GDM1 (cell line): ENCODE measurements at places on chromosomes 3 and 15.
A peak's percentile ranks its signal among the peaks of the same experiment; 100 is the strongest.

DNA sequence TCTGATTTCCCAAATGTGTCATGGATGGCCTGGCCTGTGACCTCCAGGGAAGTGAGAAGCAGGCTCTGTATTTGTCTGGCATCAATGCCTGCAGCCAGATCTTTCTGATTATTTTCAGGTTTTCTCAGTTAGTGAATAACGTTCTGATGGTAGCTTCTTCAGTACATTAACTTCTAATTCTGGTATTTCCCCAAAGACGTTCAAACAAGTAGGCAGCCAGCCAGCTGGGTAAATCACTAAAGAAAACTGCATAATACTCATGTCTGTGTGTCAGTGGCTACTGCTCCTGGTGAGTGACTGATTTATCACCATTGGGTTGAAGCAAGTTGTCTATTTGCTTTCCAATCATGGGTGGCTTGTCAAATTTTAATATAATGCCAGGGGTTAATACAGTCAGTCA lies 162.6 kb upstream of the PFN2 start:
- DNase-seq, result no peak

DNA sequence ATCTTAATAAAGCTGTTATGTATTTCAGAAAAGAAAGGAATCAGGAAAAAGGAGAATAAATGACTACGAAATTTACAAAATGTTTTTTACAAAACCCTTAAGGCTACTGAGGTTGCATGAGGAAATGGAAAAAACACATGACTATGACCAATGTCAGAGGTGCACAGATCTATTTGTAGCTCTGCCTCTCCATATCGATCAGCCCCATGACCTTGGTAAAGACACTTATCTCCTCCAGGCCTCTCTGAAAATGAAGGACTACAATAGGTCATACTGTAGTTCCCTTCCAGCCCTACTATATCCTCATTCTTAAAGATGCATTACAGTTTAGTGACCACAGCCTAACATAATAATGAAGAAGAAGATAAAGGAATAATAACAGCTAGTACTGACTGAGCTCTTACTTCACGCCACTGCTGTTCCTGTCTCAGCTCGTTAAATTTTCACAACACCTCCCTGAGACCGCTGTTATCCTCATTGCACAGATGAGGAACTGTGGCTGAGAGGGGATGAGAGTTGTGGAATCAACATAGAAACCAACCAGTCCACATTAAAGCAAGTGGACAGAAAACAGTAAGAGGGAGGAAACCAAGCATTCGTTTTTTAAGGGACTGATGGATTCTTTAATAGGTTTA lies 163.2 kb downstream of the MAGI1 start:
- no peak for DNase-seq

DNA sequence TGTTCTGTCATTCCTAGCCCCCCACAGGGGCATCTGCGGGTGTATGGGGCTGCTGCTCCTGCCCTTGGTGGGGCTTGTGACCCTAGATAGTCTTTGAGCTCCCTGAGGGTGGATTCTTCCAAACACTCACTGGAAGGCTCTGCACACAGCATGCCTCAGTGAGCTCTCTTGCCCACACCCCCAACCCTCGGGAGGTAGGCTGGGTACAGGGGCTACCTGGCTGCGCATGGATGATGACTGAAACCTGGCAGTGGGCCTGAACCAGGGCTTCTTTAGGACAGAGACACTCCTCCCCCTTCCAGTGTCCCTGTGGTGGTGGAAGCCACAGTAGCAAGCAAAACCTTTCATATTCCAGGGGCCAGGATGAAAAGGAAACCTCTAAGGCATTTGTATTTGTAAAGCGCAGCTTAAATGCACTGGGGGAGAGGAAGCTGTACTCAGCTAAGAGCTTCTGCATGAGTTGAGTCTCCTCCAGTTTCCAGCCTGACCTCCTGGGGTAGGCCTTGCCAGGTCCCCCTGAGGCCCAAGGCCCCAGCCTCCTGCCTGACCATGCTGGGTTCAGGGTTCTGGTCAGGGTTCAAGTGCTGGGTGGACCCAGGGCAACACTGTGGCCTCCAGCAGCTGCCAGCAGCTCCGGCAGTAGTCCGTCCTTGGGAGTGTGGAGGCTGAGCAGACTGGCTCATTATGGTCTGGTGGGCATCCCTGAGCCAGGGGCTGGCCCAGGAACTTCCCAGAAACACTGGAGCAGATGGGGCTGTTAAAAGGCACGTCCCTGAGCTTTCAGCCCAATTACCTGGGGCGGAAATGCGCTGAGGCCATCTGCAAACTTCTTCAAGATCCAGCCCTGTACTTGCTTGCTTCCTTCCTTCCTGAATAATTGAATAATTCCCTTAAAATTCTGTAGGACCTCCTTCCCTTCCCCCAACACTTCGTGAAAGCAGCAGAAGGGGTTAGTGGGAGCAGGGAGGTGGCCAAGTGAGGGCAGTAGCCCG lies 89.7 kb downstream of the HMG20A start:
- DNase-seq, result no peak

GRCh38 chr15:95298729-95299128 lies 1031.8 kb upstream of the NR2F2 start:
- no peak for DNase-seq

DNA sequence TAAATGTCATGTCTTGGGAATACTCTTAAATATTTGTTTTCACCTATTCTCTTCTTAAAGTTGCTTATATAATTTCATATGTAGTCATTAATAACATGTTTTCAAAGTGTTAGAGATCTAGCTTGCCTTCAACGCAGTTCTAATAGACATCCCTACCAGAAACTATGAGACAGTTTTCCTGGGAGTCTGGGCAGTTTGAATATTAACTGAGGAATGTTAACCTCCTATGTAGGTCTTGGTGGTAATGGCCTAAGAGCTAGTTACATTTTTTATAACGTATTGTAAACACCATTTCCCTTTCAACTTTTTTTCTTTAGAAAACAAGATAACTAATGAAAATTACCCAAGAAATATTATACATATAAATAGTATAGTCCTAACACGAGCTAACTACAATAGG lies 328.2 kb downstream of the TIGIT start:
- DNase-seq, result no peak

DNA sequence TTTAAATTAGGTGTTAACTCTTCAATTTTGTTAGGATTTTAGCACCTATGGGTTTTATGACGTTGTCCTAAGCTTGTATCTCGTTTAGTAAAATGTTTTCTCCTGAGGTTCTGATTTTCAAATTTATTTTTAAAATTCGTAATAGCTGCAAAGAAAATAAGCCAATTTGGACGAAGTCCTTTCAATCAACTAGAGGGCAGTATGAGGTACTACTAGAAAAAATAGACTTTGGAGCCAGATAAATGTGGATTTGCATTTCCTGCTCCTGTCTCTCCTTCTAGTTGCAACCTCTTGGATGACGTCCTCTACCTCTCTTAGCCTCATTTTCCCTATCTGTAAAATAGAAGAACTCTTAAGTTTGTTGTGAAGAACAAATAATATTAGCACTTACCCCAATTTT lies 81.1 kb downstream of the SLTM start:
- no peak for DNase-seq

- DNase-seq, result no peak
Measured at GRCh38 chr3:169345662-169346331, 317.7 kb downstream of the MECOM start.

DNA sequence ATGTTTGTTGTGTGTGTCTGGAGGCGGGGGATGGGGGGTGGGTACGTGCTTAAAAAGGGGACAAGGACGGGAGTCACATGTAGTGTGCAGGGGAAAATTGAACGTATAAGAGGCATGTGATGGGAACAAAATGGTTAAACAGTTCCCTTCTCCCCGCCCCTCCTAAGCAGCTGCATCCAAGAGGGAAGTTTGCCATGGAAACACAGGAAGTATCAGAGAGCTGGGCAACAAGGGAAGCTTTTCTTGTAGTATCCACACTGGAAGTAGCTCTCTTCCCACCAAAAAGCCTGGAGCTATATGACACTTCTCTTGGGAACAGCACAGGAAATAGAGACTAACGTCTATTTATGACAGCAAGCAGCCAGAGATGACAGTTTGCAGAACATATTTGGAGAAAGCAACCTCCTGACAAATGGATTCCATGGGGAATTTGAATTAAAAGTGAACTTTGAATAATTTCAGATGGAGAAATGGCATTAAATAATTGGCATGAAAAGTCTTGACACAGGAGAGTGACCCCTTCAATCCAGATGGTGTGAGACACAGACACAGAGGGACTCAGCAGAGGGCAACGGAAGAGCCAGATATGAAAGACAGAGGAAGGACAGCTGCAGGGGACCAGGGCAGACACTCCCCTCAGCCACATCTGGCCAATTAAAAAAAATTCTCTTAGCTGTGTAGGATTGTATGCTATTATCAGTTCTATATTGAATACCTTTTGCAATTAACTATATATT lies 294.2 kb upstream of the TBL1XR1 start:
- DNase-seq, result no peak

- no peak for DNase-seq
Measured at GRCh38 chr3:55724407-55724784, 237.3 kb upstream of the WNT5A start.

DNA sequence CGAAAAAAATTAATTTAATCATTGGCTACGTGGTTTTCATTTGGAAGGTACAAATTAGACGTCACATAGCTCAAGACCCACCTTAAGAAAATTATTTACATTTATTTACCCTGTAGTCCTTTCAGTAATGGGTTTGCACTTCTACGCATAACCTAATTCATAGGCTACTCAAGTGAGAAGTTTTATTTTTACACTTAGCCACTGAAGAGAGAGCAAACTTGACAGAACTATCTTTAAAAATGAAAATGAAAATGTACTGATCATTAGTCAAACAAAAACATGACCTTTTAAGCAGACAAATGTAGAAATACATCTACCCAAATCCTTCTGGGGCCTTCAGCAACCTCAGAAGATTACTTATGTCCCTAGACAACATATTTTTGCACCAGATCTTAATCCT lies 269.4 kb upstream of the TTC14 start:
- DNase-seq, result no peak

GRCh38 chr3:52636673-52637072 lies 49.0 kb downstream of the PBRM1 start:
- no peak for DNase-seq

DNA sequence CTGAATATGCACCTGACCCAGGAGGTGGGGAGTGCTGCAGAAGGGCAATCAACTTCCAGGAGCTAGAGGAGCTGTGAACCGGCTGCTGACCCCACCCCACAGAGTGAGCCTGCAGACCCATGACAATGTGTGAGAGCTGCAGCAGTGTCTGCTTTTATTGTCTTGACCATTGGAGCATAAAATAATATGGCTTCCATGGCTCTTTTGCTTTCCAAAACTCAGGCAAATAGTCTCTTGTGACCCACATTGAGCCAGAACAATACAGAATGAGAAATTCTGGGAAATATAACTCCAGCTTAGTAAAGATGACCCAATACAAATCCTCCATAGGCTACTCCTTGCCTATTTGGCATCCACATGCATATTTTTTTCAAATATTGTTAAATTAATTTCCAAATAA lies 309.6 kb downstream of the PYDC2 start:
- DNase-seq, result no peak

- DNase-seq, result no peak
Measured at GRCh38 chr3:65595222-65596028, 443.3 kb downstream of the MAGI1 start.

DNA sequence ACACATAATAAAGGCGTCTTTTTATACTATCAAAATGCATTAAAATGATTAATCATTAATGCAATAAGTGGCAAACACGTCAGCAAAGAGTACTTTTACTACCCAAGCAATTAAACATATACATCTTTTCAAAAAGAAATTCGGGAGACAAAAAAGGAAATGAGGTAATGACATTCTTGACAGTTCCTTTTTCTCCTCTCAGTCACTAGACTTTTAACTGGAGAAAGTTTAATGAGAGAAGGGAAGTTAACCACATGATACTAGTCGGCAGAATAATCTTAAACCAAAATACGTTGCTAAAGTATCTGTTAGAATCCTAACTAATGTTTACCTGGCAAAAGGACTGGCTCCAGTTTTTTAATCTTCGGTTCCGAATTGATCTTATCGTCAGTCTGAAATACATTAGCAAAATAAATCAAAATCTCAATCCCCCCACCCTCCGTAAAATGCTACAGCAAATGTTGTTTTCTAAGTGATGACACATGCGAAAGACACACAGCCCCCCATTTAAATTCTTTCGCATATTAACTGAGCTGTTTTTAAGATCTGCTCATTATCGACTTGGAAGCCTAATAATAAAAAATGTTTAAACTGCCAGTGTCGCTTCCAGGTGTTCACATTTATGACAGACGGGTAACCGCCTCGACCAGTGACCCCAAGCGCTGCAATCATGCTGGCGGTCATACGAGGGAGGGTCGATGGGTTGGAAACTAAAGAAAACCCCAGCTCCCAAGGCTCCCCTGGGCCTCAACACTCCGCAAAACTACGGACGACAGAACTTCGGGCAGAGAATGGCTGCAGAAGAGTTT lies 778 bp downstream of the MTMR10 start:
- no peak for DNase-seq

- no peak for DNase-seq
Measured at GRCh38 chr3:105355408-105356061, 11.2 kb upstream of the ALCAM start.

- DNase-seq, result no peak
Measured at GRCh38 chr3:95049841-95050240, 987.0 kb downstream of the NSUN3 start.

DNA sequence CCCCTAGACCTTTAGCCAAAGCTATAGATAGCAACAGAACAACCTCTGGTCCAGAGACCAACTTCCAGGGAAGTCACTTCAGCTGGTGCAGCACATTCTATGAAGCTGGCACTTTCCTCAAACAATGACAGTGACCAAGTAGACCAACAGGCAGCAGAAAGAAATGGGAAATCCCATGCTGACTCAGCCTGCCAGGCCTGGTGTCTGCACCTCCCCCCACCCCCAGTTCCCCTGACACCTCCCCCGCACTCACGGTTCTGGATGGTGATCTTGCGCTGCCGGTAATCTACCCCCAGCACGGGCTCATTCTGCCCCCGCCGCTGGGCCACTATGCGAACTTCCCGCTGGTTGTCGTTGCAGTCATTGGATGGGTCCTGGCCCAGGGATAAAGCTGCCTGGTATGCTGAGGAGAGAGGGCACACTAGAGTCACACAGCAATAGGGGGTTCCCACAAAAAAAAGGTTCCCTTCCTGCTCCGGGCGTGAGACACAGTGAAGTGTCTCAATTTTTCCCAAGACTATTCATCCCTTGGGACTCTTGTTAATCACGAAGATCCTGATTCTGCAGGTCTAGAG lies 17.0 kb downstream of the ILDR1 start:
- DNase-seq, result no peak

- peak; percentile 74 for DNase-seq
Measured at GRCh38 chr15:99564221-99565048, 1.3 kb upstream of the MEF2A start.

- no peak for DNase-seq
Measured at GRCh38 chr3:143975554-143976152, 4.0 kb downstream of the DIPK2A start.

- DNase-seq, result no peak
Measured at GRCh38 chr15:53589520-53590057, 169.9 kb downstream of the WDR72 start.

- DNase-seq, result no peak
Measured at GRCh38 chr3:126259411-126260391, 79.3 kb upstream of the ALDH1L1 start.

- DNase-seq, result no peak
Measured at GRCh38 chr3:187667526-187667925, 2.7 kb downstream of the SST start.

GRCh38 chr3:123949641-123950040 lies 11.4 kb downstream of the CCDC14 start:
- DNase-seq, result no peak

- DNase-seq, result no peak
Measured at GRCh38 chr3:133237380-133237779, 162.5 kb upstream of the BFSP2 start.

- no peak for DNase-seq
Measured at GRCh38 chr15:48170981-48171380, 7.1 kb downstream of the MYEF2 start.

- DNase-seq, result no peak
Measured at GRCh38 chr3:129838086-129838485, 55.4 kb downstream of the TMCC1 start.
